Stimulated activated CD8-positive, alpha-beta memory T cell treated with anti-CD3 and anti-CD28 coated beads, Interleukin-4, amount 100 ng/mL, for 1 hour (primary cell): ENCODE measurements at places on chromosomes 5 and 9.

DNA sequence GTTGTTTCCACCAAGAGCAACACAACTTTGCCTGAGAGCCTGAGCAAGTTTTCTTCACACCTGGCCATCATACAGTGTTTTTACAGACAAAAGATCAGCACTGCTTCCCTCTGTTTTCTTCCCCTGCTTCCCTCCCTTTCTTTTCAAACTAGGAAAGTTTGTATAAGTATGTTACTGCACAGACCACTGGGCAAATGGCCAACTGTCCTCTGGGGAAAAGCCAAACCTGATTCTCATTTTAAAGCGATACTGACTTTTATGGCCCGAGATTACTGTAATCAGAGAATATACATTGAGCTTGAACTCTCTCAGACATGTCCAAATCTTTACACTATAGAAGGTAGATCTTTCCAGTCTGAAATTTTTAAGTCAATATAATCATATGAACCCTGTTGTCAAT lies 415.0 kb downstream of the NFIB start:
- DNase-seq, result no peak

DNA sequence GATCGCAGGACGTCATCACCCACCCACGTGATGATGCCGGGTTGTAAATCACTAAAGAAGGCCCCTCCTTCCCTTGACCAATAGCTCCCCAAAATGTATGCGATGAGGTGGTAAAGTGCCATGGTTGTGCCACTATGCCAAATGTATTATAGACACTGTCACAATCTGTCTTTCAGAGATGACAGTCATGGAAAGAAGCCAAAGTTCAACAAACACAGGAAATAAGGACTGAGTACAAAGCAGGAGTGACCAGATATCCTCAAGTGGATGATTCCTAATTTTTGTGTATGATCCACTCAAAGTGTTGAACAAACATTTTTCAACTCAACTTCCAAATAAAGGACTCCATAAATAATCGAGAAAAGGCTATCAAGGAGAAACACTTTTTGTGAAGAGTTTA lies 12.5 kb downstream of the GLIS3 start:
- no peak for DNase-seq

DNA sequence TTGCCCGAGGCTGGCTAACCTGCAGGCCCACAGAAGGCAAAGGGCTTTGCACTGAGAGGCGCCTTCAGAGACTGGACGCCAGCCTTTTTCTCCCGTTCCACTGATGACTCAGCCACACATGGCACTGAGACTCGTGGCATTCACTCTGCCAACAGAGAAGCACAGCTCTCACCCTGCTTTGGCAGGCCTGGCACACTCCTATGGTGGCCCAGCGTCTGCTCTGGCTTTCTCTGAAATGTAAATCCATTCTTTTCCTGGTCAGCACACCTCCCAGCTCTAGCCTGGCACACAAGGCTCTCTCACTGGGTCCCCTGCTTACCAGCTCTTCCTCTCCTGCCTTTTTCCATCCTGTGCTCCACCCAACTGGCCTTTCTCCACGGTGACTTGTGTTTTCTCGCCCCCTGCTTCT lies 5.9 kb upstream of the MELK start:
- DNase-seq, result no peak

GRCh38 chr9:127210851-127211730 lies 53.5 kb upstream of the GARNL3 start:
- no peak for DNase-seq

- DNase-seq, result no peak
Observed at GRCh38 chr9:14221119-14221518, 92.8 kb downstream of the NFIB start.

DNA sequence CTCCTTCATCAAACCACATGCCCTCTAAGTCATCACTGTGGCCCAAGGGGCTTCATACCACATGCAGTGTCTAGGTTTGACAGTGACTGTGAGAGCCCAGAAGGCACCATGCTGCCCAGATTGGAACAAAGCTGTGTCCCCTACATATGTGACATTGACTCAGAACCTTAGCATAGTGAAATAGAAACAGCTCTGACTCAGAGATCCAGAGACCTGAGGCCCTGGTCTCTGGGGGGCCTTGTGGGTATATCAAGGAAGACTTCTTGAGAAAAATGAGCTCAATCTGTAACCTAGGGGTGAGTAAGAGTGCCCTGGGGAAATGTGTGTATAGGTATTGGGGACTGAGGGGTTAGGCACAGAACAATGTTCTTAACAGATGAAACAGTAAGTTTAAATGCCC lies 7.1 kb upstream of the ENTREP1 start:
- no peak for DNase-seq

GRCh38 chr9:120439926-120440325 lies 140.0 kb downstream of the CDK5RAP2 start:
- DNase-seq, result no peak

DNA sequence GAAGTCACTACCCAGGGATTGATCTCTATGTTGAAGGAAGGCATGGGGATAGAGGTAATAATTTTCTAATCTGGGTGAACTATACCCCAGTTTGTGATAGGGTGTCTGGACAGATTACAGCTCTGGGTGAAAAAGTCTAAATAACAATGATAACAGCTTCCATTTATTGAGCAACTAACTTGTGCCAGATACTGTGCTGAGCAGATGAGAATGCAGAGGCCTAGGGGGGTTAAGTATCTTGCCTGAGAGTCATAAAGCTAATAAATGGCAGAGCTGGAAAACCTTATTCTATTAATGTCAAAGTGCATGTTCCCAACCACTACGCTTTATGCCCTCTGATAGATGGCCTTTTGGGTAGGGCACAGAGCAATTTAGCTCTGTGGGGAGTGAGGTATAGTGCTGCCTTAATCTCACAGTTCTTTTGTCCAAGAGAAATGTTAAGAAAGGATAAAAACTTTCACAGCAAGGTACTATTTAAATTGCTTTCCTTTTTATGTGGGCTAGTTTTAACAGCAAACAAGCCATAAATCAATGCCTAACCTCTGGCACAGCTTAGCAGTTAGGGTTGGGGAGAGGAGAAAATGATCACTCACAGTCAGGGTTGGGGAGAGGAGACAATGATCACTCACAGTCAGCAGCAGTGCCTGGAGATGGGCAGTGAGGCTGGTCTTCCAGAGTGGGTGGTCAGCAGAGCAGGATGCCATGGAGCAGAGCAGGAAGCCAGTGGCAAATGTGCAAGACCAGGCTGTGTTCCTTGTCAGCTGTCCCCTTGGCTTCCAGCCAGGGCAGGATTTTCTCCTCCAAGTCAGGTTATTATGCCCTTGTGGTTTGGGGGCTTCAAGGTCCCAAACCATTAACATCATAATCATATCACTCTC lies 187.0 kb downstream of the CARTPT start:
- no peak for DNase-seq

- DNase-seq, result no peak
Observed at GRCh38 chr5:2203774-2204173, 321.0 kb upstream of the IRX4 start.

DNA sequence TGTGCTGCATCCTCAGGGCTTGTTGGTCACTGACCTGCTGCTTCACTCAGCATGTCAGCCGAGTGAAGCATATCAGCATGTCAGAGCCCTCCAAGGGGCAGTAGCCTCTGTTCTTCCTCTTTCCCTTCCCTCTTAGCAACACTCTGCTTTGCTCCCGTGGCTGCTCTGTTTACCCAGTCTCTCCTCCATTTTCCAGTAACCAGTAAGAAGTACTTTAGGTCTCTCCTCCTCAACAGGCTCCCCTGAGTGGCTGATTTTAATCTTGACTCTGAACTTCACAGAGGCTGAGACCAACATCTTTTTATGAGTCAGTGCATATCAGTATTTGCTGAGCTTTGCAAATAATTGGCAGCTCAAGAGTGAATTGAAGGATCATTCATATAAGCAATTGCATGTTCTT lies 18.6 kb upstream of the ADRB2 start:
- no peak for DNase-seq

DNA sequence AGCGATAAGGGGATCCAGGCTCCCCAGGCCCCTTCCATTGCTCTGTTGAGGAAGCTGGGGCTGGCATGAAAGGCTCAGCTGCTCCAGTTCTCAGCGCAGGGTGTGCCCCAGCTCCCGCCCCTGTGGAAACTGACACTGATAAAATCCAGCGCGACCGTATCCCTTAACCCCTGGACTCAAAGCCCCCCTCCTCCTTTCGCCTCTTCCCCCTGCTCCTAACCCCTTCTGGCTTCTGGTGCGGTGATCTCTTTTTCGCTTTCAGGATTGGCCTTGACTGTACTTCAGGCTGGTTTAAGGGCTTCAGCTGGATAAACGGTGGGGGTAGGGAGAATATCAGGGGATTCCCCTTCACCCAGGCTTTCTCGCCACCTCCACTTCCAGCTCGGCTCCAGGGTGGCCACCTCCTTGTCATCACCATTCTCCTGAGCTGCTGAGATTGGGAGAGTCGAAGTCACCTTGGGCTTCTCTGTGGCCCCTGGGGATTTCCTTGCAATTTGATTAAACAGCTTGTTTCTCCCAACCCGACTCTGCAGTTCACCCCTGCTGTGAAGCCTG lies 843 bp downstream of the BSPRY start:
- DNase-seq, result no peak

DNA sequence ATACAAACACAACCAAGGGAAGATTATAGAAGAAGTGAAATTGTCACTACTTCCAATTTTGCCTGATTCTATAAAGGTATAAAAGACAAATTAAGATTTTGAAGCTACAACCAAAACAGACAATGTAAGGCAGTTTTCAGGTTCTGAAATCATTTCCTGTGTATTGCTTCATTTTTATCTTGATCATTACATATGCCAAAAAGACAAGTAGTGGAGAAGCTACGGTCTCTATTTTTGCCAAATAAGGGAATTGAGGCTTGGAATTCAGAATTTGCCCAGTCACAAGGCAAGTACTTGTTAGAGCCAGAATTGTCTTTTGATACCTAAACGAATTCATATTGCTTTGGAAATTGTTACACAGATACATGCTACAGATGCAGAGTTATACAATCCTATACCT lies 20.6 kb downstream of the EDIL3 start:
- no peak for DNase-seq

DNA sequence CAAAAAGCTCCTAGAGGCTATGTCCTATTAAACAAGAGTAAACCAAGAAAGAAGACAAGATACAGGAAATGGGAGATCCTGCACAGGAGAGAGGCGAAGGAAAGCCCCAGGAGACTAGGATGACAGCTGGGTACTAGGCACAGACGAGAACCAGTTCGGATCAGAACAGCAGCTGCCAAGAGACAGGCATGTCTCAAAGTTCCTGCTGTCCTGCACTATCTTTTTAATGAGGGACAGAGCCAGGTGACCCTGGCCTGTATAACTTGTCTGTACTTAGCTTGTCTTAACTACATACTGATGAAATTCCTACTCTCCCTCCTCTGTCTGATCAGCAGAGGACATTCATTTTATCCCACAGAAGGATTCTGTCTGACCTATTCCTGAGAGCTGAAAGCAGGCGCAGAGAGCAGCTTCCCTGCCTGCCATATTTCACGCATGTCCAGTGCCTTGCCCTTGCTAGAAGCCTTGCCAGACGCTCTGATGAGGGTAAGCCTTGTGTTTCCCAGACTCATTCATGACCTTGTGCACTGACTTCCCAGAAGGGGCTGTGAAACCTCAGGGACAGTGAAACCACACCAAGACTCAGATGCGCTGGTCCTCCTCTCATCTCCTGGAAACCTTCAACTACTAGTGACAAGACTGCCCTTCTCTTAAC lies 24.7 kb downstream of the TSC1 start:
- DNase-seq, result no peak

DNA sequence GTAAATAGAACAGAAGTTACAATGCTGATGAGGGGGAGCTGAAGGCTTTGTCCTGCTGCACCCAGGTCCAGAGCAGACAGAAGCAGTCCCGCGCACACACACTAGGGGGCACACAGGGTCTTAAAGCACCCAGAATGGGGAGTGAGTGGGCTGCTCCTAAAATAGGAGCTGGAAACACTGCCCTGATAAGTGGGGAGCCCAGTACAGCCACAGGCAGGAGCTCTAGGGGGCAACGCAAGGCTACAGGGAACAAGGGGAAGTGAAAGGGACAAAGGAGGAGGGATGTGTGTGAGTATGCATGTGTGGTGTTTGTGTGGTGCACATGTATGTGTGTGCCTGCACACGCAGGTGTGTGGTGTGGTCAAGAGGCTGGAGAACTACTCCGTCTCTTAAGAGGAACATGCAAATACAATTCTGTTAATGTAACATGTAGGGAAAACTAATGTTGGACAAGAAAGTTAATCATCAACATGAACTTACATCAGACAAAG lies 191.5 kb downstream of the ROR2 start:
- DNase-seq, result no peak

GRCh38 chr9:114348906-114349482 lies 19.3 kb downstream of the ORM2 start:
- no peak for DNase-seq

- no peak for DNase-seq
Observed at GRCh38 chr5:108836492-108836891, 88.8 kb downstream of the FER start.

DNA sequence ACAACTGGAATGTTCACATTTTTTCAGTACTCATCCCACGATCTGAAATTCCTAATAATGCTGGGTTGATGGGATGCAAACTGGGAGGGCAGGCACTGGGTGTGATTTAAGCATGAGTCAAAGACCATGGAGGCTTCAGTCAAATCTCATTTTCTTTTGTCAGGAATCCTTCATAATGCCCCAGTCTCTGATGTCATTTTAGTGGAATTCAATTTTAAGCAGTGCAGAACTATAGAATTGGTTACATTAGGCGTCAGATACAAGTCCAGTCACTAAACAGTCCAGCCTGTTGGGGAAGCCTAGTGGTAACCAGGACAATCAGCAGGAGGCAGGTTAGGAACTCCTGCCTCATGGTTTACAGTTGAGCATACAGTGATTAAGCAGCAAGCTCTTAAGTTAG lies 41.0 kb upstream of the TMEM215 start:
- no peak for DNase-seq

- DNase-seq, result no peak
Observed at GRCh38 chr9:92680166-92681119, 10.5 kb upstream of the IPPK start.

DNA sequence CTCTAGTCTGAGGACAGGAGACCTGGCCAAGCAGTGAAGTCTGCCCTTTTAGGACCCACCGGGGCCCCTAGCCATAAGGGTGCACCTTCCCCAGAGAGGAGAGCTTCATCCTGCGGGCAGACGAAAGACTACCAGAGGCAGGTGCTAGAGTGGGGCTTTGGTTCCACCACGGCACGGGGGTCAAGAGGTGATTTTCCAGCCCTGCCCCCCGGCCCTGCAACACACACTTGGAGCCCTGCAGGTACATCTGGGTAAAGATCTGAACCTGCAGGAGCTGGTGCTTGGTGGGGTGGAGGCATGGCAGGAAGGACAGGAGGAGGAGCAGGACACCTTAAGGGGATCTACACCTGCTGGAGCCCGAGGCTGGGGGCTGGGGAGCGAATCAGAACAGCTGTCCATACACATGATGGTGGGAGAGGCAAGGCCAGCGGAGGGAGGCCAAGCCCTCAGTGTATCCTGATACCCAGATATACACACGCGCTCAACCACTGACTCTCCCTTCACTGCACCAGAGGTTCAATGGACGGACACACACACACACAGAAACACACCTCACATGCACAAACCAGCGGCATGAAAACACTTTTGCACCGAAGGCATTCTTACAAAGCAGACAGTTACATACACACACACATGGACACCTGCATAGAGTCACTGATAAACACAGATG lies 98.4 kb upstream of the MVB12B start:
- no peak for DNase-seq
